ENCODE measurements at places on chromosomes 1 and 21.
A peak's percentile ranks its signal among the peaks of the same experiment; 100 is the strongest.

DNA sequence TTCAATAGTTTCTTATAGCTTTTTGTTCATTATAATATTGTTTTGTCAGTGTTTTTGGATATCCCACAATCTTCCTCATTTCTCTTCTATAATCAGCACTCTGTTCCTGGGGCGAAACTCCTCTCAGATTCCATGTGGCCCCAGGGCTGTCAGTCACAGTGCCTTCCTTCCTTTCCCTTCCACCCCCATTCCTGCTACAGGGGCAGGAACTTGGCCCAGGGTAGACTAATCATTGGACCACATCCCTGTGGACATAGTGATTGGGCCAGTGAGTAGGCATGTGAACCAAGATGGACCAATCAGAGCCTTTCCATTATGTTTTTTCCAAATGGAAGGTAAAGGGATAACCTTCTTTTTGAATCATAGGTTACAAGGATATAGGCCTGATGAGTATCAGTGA is 78.3 kb downstream of the PGM1 start:
- no peak for DNase-seq

- DNase-seq = peak; percentile 54
Observed at GRCh38 chr1:27858072-27858948, 14.0 kb upstream of the THEMIS2 start.

DNA sequence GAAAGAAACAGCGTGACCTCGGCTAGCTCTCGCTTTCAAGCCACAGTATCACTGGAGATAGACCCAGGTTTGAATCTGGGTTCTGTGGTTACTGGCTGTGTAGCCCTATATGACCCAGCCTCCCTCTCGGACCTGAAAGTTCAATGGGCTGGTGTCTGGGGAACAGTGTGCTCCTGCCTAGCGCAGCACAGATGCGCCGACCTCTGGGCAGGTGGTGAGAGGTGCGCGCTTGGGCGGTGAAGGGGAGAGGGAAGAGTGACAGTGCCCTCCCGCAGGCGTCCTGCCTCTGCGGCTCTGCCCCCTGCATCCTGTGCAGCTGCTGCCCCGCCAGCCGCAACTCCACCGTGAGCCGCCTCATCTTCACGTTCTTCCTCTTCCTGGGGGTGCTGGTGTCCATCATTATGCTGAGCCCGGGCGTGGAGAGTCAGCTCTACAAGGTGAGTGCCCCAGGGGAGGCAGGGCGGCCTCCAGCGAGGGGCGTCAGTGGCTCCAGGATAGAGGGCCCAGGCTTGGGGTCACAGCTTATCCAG is 10.5 kb downstream of the SERINC2 start:
- DNase-seq = no peak

DNA sequence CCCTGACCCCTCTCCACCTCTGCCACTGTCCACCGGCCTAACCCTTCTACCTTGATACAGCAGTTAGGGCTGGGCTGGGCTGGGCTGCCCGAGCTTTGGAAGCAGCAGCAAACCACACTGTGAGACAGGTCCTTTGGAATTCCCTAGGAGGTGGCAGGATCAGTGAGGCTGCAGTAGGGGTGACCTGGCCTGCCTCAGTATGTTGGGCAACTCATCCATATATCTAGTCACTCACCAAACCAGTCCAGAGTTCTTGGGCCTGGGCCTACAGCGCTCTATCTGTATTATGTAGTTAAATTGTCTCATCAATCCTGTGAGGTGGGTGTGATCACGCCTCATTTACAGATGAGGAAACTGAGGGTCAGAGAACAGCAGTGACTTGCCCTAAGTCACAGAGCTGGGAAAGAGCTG is 13.3 kb upstream of the SYNC start:
- no peak for DNase-seq

DNA sequence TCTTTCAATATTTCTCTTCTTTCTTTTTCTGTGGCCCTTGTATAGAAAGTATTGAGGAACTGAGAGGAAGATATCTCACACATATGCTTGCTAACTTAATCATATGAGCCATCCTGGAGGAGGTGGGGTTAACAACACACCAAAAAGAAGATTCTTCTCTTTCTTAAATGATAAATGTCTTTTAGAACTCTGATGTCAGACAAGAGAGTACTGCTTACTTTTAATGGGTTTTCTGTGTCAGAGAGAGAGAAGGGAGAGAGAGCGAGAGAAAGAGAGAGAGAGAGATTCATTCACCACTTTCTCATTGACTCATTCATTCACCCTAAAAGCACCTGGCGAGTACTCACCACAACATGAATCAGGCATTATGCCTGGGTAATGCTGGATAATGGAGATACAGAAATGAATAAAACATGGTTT is 250.3 kb upstream of the SGIP1 start:
- DNase-seq = no peak

- DNase-seq = no peak
Observed at GRCh38 chr1:175646439-175647209, 96.8 kb downstream of the TNR start.

DNA sequence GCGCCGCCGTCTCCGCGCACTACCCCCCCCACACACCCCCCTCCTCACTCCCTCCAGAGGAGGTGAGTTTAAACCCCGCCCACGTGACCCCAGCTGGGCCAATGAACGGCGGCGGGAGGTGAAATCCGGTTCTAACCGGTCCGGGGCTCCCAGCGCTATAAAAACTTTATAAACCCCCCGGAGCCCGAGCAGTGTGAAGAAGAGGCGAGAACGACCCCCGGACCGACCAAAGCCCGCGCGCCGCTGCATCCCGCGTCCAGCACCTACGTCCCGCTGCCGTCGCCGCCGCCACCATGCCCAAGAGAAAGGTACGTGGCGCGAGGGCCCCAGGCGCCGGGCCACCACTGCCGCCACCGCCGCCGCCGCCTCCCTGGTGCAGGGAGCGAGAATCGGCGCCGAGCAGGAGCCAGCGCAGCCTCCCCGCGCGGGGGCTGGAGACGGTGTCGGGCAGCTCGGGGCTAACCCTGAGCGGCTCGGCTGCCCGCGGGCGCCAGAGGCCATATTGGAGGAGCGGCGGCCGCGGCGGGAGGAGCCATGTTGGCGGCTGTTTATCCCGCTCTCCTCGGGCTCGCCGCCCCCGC is at the start of gene HMGN2:
HMGN2 (plus strand) TSS at position 121 of the 581 bp plus-strand sequence; CDS start at position 294, 173 bp downstream.
- peak; percentile 25 for DNase-seq

DNA sequence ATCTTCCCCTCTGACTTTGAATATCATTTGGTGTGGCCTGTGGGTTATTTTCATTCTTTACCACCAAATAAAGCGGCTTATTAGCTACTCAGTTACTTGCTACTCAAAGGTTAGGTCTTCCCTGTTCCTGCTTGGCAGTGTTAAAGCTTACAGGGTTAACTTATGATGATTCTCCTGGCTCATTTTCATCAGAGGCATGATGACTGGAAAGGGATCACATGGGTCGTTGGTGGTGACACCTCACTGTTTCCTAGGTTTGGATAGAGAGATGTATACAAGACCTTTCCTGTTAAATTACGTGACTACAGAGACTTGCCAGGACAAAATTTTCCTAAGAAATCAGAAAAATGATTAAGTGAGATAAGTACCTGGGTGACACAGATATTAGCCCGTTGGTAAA is 27.4 kb downstream of the MRPS6 start:
- no peak for DNase-seq

DNA sequence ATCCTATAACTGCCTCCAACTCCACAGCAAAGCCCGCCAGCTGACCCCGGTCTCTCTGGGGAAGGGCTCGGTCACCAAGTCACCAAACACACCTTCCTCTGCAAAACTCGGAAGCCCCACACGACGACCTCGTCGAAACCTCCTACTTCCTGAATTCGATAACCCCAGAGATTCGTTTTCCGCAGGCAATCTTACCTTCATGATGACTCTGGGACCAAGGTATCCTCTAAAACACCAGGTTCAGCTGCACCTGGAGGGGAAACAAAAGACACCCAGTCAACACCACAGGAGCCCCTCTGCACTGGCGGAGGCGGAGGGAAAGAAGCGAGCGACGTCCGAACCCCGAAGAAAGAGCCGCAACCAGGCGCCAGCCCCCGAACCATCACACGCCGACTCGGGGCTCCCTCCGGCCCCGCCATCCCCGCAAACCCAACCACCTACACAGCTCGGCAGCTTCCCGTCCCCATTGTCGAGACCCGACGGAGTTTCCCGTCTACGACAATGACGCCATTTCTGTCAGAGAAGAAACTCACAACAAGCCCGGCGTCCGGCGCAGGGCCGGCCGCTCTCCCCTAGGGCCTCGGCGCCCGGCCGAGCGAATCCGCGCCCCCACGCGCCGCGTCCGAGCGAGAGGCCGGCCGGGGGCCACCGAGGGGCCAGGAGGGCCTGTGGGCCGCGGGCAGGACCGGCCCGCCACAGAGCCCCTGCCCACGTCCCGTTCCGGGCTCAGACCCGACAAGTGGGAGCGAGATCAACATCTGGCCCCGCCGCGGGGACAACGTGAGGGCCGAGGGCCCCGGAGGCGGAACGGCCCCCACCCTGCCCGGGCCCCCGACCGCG is 1.0 kb downstream of the ARID4B start:
- no peak for DNase-seq

DNA sequence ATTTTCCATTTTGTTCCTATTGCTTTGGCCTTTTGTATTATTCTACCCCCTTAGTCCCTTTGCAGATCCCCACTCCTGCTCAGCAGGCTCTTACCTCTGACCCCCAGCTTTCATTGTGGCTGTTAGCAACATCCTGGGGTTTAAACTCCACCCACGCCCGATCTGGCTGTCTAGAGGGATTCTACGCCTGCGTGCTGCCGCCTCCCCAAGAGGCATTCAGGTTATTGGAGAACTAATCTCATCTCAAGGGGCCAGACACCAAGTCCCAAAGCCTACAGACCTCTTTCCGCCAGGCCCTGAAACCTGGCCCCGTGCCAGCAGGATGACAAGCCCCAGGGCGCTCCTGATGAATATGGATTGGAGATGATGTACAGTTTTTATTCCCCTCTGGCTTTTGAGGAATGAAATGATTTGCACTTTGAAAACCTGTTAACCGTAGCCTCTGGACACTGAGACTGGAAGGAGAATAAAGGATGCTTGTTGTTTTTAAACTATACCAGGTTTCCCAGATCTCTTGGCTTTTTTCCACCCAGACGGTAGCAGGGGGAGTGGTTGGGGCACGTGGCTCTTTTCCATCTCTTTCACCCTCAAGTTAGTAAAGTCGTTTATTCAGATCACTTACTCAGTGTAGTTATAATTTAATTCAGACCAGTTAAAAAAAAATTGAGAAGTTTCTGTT is 14.5 kb upstream of the IKBKE start:
- no peak for DNase-seq

- no peak for DNase-seq
Observed at GRCh38 chr1:101592845-101593244, 356.0 kb downstream of the S1PR1 start.

DNA sequence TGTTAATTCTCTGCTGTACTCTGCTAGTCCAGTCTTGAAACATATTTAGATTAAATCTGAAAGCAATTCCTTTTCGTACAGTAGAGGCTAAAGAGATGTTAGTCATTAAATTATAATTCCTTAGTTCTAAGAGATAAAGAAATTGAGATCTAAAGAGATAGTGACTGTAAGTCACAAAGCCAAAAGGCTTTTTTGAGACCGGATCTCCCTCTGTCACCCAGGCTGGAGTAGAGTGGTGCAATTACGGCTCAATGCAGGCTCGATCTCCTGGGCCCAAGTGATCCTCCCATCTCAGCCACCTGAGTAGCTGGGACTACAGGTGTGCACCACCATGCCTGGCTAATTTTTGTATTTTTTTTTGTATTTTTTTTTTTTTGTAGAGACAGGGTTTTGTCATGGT is 64.7 kb downstream of the TPR start:
- no peak for DNase-seq

- DNase-seq = no peak
Observed at GRCh38 chr1:203559523-203559922, 65.6 kb downstream of the OPTC start.

GRCh38 chr1:193301746-193302145 is 115.3 kb upstream of the B3GALT2 start:
- DNase-seq = no peak

DNA sequence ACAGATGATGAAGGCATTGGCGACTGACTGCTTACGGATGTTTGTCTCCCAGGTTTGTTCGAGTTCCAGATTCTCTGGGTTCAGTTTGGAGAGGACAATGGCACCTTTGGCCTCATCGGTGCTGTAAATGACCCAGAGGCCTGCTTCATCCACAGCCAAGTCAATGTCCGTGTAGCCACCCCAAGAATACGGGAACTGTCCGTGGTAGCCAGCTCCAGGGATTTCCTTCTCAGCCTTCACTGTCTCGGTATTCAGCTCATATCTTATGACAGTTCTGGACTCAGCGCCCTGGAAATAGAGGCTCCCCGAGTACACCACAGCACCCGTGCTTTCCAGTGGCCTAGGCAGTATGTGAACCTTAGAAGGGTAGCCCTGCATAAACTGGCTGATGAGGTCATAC is 14.1 kb downstream of the MYOCOS start:
- DNase-seq = no peak

- DNase-seq = no peak
Observed at GRCh38 chr1:111127923-111128643, 11.8 kb downstream of the DRAM2 start.

DNA sequence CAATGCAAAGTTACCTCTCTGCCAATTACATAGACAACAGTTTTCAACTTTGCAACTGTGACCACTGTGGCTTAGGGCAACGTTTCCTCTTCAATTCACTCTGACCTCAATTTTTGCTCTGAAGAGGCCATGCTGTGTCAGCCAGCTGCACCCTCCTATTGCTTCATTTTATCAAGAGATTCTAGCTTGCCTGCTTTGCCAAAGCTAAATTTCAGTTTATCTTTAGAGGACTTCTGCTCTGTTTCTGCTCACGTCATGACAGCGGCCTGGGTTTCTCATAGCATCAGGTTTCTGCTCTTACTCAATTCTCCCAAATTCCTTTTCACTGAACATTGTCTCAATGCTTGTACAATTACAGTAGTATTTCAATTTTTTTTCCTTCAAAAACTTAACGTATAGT is 154.6 kb downstream of the PLA2G4A start:
- DNase-seq = no peak

GRCh38 chr1:112322983-112323678 is 72.9 kb upstream of the CTTNBP2NL start:
- DNase-seq = no peak

DNA sequence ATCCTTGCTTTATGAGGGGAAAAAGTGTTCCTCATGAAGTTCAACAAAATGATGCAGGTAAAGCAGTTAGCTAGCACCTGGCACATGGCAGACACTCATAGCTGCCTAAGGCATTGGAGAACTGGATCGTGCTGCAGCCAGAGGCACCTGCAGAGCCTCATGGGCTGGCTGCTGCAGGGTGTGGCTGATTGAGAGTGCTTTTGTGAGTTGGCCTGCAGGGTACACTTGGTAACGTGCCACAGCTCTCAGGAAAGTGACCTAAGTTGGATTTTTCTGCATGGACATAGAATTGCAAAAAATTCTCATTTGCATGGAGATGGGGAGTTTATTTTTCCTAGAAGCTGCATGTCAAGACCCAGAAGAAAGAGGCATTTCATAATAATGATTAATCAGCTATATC is 31.6 kb upstream of the IL20 start:
- DNase-seq = no peak

GRCh38 chr1:241219449-241219848 is 137.6 kb downstream of the RGS7 start:
- no peak for DNase-seq
